Activated CD8-positive, alpha-beta memory T cell treated with anti-CD3 and anti-CD28 coated beads for 1 hour (primary cell): ENCODE measurements at places on chromosomes 3 and 15.

GRCh38 chr15:64355348-64355943 is 527 bp downstream of the CSNK1G1 start:
- no peak for DNase-seq

- no peak for DNase-seq
Observed at GRCh38 chr3:156781310-156782230, 44.6 kb upstream of the LEKR1 start.

- no peak for DNase-seq
Observed at GRCh38 chr15:92040350-92040749, 186.8 kb downstream of the SLCO3A1 start.

- DNase-seq = peak; percentile 5
Observed at GRCh38 chr3:114389156-114389555, 95.3 kb downstream of the TIGIT start.

DNA sequence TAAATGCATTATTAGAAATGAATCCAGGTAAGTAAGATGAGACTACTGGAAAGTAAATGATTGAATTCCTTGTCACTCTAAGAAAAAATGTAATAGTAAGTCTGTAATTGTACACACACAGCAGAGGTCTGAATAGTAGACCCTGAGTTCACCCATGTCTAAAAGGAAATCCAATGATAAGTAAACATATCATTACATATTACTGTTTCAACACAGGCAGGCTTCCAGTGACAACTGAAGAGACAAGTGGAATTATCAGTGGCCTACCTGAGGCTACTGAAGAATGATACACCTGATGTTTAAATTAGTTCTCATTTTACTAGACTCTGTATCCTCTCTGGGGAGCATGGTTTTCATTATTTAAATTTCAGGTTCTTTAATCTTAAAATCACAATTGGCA is 6.2 kb upstream of the CCNL1 start:
- no peak for DNase-seq

DNA sequence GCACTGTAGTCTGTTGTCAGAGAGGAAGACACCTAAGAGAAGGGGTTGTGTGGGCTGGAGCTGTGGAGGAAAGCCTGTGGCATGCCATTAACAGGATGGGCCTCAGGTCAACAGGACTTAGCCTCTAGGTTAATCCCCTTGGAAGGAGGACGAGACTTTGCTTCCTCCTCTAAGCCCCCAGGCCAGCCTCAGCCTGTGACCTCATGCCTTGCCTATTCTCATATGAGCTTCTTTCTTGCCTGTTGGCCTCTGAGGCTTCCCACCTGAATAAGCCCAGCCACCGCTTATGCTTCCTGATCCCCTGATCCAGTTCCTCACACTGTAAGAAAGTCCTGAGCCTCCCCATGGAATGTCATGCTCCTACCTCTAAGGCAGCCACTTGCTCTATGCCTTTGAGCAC is 52.2 kb upstream of the TBC1D21 start:
- no peak for DNase-seq
